Activated naive CD4-positive, alpha-beta T cell treated with anti-CD3 and anti-CD28 coated beads, Interleukin-2, amount 50 U/mL, for 72 hours (primary cell): ENCODE measurements at places on chromosomes 11 and 22. TPM values are rescaled to one million over a fixed set of nuclear protein-coding genes. Genes with fewer than 3 reads are reported as not detected.

DNA sequence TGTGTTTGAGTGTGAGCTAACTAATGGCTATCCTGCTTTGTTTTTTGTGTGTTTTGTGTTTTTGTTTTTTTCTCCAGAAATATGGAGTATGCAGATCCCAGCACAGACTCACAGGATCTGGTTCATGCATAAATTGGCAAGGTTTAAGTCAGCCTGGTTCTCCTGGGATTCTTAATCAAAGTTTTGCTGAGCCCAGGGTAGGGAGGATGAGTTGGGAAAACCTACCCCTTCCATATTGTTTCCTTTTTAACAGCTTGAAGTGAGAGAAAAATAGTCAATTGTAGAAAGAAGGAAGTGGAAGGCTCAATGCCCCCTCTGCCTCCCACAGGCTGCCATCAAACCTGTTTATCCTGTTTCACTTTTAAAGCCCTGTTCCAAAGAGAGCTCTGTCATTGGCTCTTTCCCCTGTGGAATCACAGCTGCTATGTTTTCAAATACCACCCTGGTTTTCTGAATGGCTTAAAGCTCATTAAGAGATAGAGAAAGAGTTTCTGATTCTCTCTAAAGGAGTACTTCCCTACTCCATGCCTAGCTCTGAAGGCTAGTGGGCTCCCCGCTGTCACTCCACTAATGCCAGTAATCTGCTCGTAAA, 23.4 kb upstream of the CADM1 start:
- DNase-seq: no peak

DNA sequence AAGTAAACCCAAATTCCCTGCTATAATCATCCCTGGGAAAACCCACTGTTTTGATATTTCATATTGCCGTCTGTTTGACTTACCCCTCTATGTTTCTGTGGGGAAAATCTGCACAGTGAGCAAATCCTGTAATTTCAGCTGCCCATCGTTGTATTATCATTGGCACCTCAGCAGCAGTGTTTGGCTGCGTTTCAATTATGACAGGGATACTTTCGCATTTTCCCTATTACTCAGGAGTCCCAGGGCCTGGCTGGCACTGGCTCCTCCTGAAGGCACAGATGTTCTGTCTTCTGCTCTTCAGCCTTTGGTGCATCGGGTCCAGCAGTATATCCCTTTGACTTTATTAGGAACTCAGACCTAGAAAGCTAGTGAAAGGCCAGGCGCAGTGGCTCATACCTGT, 12.2 kb upstream of the MMP12 start:
- no peak for DNase-seq

- no peak for DNase-seq
Measured at GRCh38 chr11:110026858-110027626, 66.2 kb upstream of the ZC3H12C start.

GRCh38 chr11:117199053-117199915, at the start of gene TAGLN:
Gene TAGLN, plus strand, starts transcription at chr11:117199370. Its CDS starts 3,644 bp downstream, at chr11:117203014.
- no peak for DNase-seq

GRCh38 chr22:50092342-50092741, 2.5 kb downstream of the MOV10L1 start:
- no peak for DNase-seq

DNA sequence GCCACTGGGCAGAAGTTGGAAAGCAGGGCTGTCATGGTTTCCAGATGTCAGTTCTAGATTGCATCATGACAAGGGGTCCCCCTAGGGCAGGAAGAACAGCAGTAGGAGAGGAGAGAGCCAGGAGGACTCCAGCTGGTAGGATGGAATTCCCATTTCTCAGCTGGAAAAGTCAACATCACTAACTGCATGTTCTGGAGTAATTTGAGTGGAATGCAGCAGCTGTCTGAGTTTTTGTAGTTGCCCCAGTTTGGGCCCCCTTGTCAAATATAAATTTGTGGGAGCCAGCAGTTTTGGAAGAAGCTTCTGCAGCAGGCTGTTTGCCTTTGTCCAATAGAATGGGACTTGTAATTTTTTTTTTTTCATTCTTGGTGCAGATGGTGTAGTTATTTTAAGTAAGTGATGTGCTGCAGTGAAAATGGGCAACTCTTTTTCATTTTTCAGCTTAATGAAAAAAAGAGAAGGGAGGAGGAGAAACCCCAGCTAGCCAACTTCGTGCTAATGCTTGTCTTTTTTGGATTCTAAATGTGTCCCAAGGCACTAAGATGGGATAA, 86.9 kb downstream of the LDLRAD3 start:
- no peak for DNase-seq

DNA sequence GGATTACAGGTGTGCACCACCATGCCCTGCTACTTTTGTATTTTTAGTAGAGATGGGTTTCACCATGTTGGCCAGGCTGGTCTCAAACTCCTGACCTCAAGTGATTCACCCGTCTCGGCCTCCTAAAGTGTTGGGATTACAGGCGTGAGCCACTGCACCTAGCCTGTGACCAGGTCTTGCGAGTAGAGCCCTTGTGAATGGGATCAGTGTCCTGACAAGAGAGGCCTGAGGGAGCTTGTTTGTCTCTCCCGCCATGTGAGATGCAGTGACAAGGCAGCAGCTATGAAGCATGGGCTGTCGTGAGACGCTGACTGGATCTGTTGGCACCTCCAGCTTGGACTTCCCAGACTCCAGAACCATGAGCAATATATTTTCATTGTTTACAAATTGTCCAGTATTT, 69.3 kb downstream of the LRRC32 start:
- DNase-seq: no peak

DNA sequence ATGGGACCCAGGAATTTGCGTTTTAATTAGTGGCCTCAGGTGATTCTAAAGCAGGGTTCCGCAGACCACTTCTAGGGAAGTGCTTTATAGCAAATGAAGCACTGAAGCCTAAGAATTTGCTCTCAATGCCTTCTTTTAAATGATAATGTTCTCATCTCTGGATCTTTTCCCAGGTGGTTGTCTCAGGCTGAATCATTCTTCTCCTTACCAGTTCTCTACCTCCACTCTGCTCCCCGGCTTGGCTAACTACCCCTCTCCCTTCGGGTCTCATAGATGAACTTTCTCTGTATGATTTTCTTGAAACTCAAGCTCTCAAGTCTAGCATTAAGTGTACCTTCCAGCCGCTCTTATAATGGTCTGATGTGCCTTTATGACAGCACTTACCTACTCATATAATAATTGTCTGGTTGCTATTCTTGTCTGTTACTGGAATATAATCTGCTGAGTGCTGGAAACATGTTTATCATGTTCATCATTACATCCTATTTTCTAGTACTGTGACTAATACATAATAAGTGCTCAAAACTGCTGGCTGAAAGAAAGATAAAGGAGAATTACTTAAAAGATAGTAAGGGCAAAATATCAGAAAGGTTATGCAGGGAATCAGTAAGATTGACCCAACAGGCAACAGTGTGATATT, 195.9 kb upstream of the SESN3 start:
- no peak for DNase-seq

DNA sequence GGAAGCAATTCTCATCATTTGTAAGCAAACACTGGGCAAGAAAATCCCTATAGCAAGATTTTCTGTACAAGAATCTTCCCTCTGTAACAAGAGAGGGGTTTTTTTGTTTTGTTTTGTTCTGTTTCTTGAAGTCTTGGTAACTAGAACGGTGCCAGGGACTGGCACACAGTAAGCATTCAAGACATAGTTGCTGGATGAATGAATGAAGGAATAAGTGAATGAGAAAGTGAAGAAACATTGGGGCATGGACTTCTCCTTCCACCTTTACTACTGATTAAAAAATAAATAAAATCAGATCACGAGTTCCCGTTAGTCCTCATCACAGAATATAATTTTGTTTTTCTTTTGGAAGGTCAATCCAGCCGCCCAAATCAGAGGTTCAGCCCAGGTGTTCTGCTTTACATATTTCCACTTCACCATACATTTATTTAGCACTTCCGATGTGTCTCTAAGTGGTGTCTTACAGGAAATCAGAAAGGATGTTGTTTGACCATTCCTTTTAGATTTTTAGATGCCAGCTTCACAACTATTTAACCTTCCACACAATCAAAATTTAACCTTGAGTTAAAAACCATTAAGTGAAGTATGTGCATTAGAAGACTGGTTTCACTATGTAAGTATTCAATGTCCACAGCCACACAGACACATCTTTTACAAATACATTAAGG, 281.2 kb downstream of the CADM1 start:
- no peak for DNase-seq

DNA sequence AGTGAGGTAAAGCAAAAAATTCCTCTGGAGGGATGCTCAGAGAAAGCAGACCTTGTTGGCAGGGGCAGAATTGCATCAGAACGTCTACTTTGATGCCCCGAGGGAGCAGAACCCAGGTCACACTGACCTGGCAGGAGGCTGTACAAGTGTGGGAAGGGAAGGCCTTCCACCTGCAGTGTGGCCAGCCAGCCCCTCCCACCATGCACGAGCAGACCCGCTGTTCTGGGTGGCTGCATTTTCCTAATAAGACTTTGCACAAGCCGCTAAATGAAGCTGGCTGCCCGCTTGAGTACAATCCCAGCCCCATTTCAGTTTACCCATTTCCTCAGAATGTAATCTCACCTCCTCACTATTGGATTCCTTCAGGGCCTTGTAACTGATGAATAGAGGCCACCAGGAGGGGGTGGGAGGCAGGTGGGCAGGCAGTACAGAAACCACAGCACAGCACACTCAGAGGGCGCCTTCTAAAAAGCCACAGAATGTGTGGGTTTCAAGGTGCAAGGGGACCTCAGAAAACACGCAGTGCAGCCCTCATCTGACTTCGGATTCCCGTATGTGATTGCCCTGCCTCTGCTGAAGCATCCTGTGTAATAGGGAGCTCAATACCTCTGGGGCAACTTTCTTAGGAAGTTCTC, 316.6 kb downstream of the OPCML start:
- no peak for DNase-seq

DNA sequence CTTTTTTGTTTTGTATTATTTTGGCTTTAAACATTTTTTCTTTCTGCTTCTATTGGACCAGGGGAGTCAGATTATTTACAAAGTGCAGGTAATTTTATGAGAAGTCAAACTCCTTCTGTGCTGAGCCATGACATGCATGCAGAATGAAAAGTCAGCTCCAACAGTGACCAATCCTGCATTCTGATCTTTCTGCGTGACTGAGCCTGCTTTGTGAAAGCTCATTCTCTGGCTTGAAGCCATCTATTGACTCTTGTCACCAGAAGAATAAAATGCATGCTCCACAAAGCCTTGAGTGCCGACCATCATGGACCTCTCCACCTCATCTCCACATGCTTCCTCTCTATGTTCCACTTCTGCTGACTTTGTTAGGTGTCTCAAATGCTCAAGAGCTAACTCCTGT, 50.2 kb downstream of the MIAT start:
- DNase-seq: no peak

DNA sequence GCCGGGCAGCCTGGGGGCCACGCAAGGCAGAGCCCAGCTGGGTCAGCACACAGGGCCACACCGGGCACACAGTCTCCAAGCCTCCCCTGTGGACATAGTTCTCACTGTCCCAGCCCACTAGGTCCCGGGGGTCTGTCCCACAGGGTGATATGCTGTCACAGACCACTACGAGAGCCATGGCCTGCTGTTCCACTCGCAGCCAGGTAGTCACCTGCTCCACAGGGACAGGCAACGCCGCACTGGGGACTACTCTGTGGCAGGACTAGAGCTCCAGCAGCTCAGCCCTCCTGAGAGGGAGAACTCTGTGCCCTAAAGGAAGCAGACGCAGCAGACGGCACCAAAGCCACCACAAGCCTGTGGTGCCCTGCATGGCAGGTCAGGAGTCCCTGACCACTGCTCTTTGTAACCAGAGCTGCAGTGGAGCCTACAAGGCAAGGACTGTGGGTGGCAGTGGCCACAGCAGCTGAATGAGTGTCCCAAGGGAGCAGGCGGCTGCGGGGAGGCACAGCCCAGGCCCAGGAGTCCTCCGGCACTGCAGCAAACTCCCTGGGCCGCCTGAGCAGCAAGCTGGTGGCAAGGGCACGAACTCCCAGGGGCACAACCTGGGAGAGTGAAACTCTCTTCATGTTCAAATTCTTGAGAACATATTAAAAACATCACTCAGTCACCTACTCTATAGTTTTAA, 171.2 kb upstream of the GRK3 start:
- no peak for DNase-seq

DNA sequence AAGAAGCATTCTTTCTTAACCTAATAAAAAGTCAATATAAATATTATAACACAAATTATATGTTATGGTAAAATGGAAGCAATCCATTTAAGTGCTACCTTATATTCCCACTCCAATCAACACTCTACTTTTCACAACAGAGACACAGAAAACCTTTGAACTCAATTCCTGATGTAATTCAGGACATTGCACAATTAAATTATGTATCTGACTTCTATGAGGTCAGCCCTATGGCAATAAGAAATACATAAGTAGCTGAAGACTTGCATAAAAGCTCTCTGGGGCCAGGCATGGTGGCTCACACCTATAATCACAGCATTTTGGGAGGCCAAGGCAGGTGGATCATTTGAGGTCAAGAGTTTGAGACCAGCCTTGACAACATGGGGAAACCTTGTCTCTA, 6.8 kb downstream of the OR4D10 start:
- DNase-seq: no peak

DNA sequence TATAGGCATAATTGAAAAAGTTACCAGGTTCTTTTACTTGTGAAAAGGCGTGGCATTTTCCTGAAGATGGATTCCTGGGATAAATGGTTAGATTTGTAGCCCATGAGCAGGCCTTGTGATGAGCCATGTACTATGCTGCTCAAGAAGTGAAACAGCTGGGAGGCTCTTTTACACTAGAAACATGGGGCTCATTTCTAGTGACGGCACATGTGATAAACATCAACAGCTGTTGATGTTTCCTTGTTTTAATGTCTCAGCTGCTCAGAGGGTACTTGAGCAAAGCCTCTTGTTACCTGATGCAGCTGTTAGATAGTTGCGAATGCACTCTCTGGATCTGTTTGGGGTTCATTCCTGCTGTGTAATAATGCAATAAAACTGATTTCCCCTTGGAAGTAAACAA, 396.8 kb downstream of the GUCY1A2 start:
- no peak for DNase-seq

GRCh38 chr11:119483881-119484371, 61.0 kb upstream of the THY1 start:
- DNase-seq: peak; percentile 43

DNA sequence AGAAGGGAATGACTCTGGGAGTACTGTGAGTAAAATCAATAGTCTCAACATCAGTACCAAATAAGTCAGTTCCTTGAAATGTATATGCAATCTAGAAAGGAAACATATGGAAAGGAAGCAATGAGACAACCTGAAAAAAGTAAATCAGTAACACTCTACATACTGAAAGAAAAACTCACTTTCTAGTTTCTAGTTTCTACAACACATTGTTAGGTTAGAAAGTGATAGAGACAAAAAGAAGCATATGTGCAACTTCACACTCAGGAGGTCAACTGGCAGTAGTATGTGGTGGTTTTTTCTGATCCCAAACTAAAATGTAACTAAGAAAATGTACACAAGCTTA, 156.5 kb upstream of the SOX6 start:
- no peak for DNase-seq

Gene PARVG
- 85.1 TPM for total RNA-seq

Gene PANX2
- total RNA-seq: 2.5 TPM

Gene KCNC1
- not detected for total RNA-seq

Gene TTLL8
- total RNA-seq: not detected

Gene POLA2
- 66.8 TPM for total RNA-seq

Gene ANO1
- total RNA-seq: 0.33 TPM
